Stimulated activated CD4-positive, alpha-beta T cell treated with anti-CD3 and anti-CD28 coated beads, Interleukin-2, amount 100 ng/mL, for 24 hours (primary cell): ENCODE measurements at places on chromosomes 5 and 9.

DNA sequence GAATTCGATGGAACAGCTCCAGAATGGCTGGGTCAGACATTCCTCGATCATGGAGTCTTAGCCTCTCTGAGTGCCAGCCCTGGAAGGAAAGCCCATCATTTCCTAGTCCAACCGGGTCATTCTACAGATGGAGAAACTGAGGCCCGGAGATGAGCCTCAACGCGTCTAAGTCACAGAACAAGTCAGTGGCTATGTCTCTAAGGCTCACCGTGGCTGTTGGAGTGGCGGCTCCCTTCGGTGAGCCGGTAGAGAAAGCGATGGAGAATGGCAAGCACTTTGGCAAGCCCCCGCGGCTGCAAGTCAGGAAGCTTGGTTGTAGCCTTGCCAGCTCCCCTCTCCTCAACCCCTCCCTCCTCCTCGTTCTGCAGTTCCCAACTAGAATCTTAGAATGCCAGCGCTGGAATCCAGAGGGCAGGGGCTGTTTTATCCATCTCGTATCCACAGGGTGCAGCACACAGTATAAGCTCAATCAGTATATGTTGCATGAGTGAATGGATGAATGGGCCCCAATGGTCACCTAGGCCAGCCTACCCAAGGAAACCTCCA is 438 bp upstream of the ARSI start:
- no peak for DNase-seq

- DNase-seq, result no peak
Observed at GRCh38 chr5:149684371-149684770, 45.7 kb upstream of the PPARGC1B start.

GRCh38 chr9:83362341-83362995 is 175.7 kb downstream of the FRMD3 start:
- no peak for DNase-seq

- no peak for DNase-seq
Observed at GRCh38 chr5:78499485-78499884, 139.1 kb downstream of the SCAMP1 start.

- DNase-seq, result no peak
Observed at GRCh38 chr9:14205463-14205862, 108.5 kb downstream of the NFIB start.

- DNase-seq, result no peak
Observed at GRCh38 chr9:115988701-115989100, 164.9 kb upstream of the PAPPA start.

GRCh38 chr9:6473151-6473550 is 60.2 kb downstream of the UHRF2 start:
- no peak for DNase-seq
